ENCODE measurements at places on chromosomes 1 and 21.

DNA sequence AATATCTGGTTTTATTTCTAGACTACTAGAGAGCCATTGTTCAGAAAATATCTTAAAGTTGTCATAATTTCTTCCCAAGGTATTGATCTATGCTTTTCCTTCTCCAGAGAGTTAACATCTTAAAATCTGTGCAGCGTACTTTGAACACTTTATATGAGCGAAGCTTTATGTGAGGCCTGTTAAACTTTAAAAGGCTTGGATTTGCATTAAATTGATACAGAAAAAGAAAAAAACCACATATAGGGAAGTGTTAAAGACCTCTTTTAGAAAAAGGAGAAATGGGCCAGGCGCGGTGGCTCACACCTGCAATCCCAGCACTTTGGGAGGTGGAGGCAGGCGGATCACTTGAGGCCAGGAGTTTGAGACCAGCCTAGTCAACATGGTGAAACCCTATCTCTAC, 59.2 kb upstream of the MORC3 start:
- DNase-seq: no peak

GRCh38 chr1:109468903-109469302, 2.6 kb downstream of the SYPL2 start:
- DNase-seq: no peak

DNA sequence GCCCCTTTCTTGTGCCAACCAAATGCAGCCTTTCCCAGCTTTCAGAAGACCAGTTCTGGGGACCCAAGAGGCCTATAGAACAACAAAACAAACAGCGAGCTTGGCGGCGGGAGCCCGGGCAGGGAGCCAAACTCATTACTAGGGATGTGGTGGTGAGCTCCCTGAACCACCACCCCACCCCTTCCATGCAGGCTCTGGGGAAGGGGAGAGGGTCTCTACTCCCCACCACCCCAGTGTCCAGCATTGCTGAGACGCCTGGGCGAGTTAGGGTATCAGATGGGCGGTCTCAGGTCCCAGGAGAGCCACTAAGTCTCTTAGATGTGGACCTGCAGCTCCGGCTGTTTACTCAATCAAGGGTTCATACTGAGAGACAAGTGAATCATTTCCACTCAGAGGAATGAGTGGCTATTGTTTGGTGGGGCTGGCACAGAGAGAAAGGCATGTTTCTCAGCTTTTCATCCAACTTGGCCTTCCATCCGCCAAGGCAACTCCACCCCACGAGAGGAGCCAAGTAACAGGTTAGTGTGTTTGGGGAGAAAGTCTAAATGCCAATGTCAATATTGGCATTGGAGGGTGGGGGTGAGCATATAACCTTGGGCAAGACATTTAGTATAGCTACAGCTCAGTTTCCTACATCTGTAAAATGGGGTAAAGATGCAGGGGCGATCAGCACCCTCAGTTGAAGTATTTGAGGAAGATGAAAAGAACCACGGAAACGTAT, 40.9 kb downstream of the PLXNA2 start:
- no peak for DNase-seq

- no peak for DNase-seq
Measured at GRCh38 chr21:37338671-37339551, 27.7 kb upstream of the DYRK1A start.

- DNase-seq: no peak
Measured at GRCh38 chr1:43786960-43787359, 79.6 kb downstream of the ST3GAL3 start.

GRCh38 chr1:11806307-11806936, 431 bp downstream of the CLCN6 start:
- DNase-seq: no peak

GRCh38 chr1:162562470-162562828, 927 bp downstream of the UAP1 start:
- no peak for DNase-seq

- DNase-seq: no peak
Measured at GRCh38 chr1:180343921-180344769, 114.1 kb downstream of the LHX4 start.

DNA sequence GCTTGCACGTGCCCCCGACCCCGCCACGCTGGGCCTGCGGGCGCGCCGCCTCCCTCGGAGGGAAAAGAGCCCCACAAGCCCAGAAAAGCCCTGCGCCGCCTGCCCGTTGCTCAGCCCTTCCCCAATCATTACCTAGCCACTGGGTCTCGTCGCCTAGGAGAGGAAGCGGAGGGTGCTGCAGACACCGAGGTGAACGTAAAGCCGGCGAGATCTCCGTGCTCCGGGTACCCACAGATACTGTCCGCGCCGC, at the start of gene ENO1:
Gene ENO1, minus strand, starts transcription at position 239 of the 250 bp plus-strand sequence. CDS start 3,778 bp downstream, outside the sequence.
- DNase-seq: no peak

DNA sequence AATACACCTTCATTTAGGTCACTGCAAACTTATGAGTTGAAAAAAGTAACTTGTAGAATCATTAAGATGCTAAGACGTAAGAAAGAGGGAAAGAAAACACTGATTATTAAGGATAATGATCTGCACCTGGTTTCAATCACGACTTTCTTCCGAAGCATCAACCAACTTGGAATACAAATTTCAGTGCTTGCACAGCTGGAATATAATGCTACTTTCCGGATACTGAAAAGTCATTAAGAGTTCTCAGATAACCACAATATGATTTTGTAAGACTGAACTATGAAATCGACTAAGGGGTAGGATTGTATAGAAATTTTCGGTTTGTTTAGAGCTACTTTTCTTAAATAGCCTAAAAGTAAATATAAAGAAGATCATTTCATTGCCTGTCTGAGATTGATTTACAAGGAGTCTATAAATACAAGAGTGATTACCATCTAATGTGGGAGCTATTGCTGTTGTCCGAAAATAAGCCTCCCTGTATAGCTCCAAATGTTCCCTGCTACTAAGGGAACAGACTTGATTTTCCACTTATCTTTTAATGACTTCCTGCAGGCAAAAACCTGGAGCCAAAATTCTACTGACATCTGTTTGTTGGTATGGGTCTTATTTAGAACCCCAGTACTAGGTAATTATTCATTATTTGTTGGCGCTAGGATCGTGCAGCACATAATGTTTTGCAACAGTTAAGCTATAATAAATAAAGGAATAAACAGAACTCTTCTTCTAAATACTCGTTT, 673.3 kb downstream of the KCNT2 start:
- no peak for DNase-seq

DNA sequence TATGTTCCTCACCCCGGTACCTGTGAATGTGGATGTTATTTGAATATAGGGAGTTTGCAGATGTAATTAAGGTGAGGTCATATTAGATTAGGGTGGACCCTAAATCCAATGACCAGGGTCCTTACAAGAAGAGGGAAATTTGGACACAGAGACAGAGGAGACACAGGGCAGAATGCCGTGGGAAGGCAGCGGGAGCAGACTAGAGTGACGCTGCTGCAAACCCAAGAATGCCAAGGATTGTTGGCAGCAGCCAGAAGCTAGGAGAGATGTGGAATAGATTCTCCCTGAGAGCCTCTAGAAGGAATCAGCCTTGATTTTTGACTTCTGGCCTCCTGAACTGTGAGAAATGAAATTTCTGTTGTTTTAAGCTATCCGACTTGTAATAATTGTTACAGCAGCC, 53.6 kb downstream of the SPATA46 start:
- DNase-seq: no peak

DNA sequence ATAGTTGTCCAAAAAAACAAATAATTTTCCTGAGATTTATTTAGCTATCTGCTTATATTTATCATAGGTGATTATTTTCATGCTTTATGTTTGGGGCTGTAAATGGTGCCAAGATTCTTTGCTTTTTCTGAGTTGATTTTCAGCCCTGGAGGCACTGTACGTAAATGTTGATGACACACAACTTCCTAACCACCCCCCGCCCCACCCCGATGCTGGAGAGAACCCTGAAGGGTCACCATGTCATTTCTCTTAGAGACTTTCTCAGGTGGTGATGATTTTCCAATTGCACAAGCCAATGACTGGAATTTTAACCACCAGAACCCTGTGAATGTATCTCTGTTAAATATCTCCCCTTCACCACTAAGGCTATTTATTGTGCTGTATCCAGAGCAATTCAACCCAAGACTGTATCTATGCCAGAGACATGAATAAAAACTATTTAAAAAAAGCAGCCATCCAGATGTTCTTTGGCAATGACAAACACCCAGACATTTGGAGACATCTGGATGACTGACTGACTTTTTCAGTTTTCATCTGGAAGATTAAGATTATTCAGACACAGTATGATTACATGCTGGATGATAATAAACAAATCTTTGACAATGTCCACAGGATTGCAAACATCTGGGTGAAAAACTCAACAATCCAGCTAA, 346.0 kb downstream of the LMX1A start:
- DNase-seq: no peak

DNA sequence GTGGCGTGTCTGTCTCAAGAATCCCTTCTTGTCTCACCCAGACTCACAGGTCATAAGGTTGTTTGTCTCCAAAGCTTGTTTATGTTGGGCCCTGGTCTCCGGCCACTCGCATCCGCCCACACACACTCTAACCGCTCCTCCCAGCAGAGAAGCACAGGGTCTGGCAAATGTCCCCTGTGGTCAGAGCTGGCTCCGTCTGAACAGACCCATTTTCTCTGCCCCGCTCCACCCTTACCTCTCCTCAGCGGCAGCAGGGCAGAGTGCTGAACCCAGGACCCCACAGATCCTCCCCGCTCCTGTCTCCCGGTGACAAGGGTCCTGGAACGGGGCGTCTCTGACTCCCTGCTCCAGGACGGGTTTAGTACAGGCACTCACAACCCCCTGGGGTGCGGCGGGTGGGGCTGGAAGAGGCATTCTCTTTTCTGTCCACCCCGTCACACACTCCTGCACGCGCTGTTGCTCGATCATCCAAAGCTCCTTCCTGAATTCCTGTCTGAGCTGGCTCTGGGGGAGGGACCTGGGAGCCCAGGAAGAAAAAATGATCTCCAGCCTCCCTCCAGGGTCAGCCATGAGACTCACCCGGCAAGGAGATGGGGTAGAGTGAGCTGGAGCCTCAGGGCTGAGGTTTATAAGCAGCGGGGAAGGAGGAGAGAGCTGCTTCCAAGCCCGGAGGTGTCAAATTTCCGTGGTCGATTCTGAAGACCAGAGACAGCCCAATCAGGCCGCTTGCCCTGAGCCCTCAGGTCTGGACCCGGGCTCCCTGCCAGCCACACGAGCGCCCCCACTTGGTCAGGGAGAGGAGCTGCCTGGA, at the start of gene S100A13:
Gene S100A13, minus strand, starts transcription at position 602 of the 811 bp plus-strand sequence. CDS start 1,033 bp downstream, outside the sequence.
- DNase-seq: no peak

GRCh38 chr1:191971447-191971846, 186.8 kb upstream of the RGS18 start:
- DNase-seq: no peak

GRCh38 chr1:31407029-31407626, 5.9 kb upstream of the SERINC2 start:
- DNase-seq: no peak

DNA sequence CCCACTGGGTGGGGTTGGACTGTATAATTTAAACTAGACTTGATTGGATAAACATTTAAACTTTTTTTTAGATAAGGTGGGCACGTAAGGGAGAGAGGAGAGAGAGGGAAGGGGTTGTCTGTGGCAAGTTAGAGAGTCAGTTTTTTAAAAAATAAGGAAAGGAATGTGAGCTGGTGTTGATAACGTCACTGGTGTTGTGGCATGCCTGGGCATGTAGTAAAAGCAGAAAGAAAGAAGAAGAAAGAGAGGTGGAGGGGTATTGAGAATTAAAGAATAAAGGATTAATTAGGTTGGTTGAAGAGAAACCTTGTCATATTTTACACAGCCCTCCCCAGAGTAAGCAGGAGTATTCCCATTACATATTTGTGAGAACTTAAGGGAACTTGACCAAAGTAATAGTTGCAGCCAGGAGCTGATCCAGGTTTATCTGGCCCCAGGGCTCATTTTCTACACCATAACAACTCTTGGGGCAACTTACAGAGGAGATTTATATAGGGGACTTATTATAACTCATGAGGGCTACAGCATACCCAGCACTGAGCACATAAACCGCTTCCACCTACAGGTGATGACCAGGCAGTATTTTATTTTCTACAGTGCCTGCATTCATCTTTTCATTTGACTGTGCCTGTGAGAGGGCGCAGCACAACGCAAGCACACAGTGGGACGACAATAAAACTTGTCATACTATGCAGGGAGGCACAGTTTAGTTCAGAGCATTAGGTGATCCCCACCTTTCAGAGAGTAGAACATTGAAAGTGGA, 70.2 kb downstream of the CCDC30 start:
- no peak for DNase-seq

GRCh38 chr1:27572019-27572678, 31.8 kb downstream of the AHDC1 start:
- DNase-seq: no peak

DNA sequence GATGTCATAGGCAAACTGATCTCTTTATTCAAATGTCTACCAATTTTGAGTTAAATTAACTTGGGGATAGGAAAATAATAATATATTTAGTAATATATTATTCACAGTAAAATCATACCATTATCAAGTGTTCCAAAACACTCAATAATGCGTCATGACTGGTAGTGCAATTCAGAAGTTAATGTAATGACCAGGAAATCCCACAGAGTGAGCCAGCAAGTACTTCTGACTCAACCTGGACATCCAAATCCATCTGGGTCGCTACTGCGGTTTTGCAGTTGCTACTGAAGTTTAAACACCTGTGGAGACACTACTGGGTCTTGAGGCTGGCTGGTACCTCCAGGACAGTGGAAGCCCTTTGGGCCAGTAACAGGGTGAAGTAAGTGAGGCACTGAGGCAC, 44.8 kb downstream of the DPYD start:
- no peak for DNase-seq

DNA sequence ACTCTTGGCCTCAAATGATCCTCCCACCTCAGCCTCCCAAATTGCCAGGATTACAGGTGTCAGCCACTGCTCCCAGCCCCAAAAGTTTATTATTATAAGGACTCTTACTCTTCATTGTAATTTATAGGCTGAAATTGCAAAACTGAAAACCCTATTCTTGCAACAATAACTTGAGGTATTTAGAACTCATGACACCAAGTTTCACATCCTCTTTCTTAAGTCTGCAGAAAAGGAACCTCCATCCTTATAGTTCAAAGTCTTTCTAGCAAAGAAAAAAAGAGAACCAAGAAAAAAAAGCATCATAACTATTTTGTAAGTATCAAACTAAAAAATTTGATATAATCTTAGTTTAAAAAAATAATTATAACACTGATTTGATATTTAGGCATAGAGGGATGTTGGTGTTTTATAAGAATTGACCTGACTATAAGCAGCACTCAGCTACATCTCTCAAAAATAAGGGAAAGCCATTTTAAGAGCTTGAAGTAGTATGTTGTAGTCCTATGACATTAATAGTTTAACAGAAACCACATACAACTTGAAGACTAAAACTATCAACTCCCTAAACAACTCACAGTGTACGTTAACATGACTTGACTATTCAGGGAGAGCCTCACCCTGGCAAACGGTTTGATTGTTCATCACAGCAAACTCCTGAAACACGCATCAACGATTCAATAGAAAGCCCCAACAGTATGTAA, 122.4 kb downstream of the AKT3 start:
- no peak for DNase-seq

DNA sequence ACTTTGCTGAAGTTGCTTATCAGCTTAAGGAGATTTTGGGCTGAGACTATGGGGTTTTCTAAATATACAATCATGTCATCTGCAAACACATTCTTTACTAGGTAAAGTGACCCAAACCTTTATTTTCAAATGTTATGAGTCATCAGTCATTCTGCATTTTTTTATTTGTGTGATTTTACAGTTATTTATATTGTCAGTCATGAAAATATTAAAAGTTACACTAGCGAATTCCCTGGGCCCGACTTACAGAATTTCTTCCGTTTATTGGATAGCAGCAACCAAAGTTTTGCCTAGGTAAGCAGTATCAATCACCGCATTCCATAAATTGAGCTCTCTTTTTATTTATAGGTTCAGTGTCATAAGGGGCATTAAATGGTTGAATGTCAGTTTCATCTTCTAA, 13.8 kb downstream of the OR2M5 start:
- DNase-seq: no peak

All from stimulated activated CD8-positive, alpha-beta memory T cell treated with anti-CD3 and anti-CD28 coated beads, Interleukin-7, amount 100 ng/mL, for 24 hours (primary cell).